ENCODE measurements at places on chromosomes 1 and 21. TPM values are rescaled to one million over a fixed set of nuclear protein-coding genes. Genes with fewer than 3 reads are reported as not detected.

DNA sequence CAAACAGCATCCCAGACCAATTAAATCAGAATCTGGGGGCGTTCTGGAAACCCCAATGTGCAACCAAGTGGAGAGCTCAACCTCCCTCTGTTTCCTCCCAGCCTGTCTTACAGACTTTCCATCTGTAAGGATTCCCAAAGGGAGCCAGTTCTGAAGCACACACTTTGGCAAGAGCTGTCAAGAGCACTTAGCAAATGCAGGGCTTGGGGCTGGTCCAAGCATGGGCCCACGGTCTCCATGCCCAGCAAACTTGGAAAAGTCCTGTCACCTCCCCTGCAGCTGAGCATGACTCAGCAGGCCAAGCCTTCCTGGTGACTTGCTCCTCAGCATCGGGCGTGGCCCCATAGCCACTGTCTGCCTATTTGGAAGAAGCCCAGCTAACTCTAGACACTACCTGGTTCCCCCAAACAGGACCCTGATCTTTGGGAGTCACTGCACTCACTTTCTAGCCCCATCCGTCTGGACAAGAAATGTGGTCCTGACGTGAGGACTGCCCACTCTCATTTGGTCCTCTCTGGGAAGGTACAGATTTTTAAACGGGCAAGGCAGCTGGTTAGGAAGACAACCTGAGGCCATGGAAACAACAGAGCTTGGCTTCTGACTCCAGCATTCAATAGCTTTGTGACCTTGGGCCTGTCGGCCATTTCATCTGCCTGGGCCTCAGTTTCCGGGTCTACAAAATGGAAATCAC is 16.9 kb downstream of the SLC2A1 start:
- peaks cover 37% of the 10 kb centered on the region for H3K36me3 ChIP-seq
- H3K27me3 ChIP-seq = no peaks in the 10 kb centered on the region
- H3K27ac ChIP-seq = peak overlapping the region; percentile 27
- H3K4me3 ChIP-seq = peak overlapping the region; percentile 86

DNA sequence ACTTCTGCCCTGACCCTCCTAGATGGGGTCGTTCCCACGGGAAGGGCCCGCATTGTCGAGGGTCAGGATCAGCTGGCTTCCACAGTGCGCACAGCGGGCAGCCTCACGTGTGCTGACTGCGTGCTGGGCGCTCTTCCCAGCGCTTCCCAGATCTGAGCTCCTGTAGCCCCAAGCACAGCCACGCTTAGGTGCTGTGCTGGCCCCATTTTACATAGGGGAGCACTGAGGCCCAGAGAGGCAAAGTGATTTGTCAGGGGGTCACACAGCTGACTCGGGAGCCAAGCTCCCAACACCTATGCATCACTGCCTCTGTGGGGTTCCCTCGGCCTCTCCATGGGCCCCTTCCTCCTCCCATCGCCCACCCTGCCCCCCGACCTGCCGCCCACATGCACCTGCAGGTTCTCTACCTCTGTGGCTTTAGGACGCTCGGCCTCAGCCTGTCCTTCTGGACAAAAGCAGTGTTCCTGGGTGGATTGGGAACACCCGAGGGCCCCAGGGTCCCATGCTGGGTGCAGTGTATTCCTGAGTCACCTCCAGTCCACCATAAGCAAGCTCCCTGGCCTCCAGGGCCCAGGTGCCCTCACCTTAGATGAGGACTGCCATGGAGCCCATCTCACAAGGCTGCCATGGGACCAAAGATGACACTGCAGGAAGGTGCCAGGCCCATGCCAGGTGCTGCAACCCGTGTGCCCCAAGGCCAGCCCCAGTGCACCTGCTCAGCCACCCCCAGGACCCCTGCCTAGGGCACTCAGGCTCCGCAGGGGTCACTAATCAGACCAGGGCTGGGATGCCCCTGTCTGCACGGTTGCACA is 23.3 kb downstream of the TFF3 start:
- DNase-seq = no peak
- H3K27ac ChIP-seq = no peak overlapping the region
- H3K27me3 ChIP-seq = no peaks in the 10 kb centered on the region
- H3K4me3 ChIP-seq = no peak overlapping the region
- no peaks in the 10 kb centered on the region for H3K36me3 ChIP-seq

- H3K4me1 ChIP-seq = peaks cover 3% of the 10 kb centered on the region
- peaks cover 10% of the 10 kb centered on the region for H3K36me3 ChIP-seq
- no peak for DNase-seq
- no peaks in the 10 kb centered on the region for H3K27me3 ChIP-seq
- H3K4me3 ChIP-seq = no peak overlapping the region
These were observed 11.4 kb upstream of the PRPF3 start for GRCh38 chr1:150309758-150310508.

- H3K4me1 ChIP-seq = no peaks in the 10 kb centered on the region
- H3K36me3 ChIP-seq = no peaks in the 10 kb centered on the region
- no peak for DNase-seq
These were observed 26.5 kb downstream of the HRNR start for GRCh38 chr1:152197361-152197941.

The NPR1 gene
- not detected for total RNA-seq
